ENCODE measurements at places on chromosomes 7 and 10.

DNA sequence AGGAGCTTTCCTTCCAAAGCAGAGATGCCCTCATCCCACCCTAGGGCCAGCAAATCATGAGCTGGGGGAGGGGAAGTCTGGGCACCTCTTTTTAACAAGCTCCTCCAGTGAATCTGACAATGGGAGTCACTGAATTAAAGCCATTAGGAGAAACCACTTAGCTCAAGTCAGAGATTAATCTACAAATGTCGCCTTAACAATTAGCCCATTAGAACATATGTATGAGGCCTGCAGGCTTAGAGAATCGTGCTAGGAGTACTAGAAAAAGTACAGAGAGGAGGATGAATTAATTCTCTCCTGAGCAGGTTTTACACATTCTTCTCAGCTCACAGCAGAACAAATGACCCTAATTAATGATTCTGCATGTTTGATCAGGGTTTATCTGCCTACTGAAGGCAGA, 381.3 kb downstream of the KCNMA1 start:
- no peak for DNase-seq

DNA sequence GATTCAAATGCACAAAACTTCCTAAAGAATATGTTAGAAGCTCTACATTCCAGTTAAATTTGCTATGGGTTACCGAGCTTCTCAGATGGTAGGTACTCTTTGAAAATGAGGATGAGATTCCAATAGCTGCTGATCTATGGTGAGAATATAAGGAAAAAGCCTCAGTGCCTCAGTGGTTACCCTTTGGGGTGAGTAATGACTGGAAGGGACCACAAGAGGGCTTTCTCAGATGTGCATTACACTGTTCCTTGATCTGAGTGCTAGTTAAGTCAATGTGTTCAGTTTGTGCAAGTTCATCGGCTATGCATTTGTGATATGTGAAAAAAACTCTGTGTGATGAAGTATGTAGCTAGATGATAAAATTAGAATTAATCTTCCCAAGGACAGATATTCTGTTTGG, 3.5 kb downstream of the NRCAM start:
- DNase-seq: no peak

DNA sequence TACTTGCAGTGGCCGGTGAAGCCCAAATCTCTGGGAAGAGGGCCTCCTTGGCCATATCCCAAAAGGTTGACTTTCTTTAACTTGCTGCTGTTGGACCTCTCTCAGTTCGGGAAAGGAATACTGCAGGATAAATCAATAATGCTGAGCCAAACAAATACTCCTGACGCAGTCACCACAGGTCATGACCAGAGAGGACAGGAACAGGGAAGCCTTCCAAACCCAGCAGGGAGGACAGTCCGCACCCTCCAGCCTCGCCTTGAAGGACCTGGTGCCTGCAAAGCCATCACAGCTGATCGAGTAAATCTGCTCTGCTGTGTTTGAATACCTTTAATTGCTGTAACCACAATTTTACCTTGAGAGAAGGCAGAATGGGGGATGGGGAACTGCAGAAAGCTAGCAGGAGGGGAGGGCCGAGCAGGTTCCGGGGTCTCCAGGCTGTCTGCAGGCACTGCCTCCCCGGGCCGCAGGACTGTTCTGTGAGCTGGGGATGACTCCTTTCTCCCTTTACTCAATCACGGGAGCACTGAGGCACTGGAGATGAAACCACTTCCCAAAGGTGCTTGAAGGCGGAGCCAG, 20.8 kb upstream of the INSIG1 start:
- DNase-seq: no peak

DNA sequence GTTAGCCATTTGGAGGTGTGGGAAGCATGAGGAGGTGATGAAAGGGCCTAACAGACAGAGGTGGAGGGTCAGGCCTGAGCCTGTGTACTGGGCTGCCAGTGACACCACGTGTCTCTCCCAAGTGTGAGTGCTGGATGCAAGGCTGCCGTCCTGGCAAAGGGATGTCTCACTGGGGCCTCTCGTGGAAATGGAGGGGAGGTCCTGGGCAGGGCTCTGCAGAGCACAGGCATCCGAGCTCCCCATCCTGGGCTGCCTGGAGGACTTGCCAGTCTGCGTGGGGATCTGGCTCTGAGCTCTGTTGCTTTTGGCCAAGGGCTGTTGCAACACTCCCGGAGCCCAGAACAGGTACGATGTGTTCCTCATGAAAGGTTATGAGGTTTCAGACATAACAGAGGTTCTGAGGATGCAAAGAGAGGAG, 77.3 kb downstream of the GRK5 start:
- peak; percentile 65 for DNase-seq

DNA sequence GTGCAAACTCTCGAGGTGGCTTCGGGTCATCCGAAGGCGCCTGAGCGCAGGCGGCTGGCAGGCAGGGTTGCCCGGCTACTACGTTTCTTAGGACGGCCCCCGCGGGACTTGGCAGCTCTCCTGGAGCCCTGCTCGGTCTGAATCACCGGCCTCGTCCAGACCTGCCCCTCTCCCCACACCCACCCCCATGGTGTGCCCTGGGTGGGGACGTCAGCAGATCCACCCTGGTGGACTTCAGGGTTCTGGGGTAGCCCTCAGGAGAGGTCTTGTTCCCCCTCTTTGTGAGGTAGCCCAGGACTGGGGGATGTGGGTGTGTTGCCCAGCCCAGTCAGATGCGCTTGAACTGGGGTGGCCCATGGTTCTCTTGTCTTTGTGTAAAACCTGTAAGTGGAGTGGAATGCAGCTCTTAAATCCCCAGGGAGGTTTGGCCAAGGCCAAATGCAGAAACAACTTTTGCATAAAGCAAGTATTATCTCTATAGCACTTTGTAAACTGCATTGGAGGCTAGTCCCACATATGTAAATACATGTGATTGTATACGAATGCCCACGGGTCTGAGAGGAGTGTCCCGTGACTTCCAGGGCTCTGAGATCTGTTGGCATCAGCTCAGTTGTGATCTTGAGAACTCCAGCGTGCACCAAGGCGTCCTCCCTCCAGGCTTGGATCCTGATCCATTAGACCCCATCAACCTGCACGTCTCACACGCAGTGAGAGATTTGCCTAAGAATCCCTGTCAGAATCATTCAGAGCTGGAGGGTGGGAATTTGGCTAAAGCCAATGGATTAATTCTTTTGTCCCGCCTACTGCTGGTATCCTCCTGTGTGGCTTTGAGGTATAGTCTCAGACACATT, 1.8 kb downstream of the PFKFB3 start:
- DNase-seq: peak; percentile 50

DNA sequence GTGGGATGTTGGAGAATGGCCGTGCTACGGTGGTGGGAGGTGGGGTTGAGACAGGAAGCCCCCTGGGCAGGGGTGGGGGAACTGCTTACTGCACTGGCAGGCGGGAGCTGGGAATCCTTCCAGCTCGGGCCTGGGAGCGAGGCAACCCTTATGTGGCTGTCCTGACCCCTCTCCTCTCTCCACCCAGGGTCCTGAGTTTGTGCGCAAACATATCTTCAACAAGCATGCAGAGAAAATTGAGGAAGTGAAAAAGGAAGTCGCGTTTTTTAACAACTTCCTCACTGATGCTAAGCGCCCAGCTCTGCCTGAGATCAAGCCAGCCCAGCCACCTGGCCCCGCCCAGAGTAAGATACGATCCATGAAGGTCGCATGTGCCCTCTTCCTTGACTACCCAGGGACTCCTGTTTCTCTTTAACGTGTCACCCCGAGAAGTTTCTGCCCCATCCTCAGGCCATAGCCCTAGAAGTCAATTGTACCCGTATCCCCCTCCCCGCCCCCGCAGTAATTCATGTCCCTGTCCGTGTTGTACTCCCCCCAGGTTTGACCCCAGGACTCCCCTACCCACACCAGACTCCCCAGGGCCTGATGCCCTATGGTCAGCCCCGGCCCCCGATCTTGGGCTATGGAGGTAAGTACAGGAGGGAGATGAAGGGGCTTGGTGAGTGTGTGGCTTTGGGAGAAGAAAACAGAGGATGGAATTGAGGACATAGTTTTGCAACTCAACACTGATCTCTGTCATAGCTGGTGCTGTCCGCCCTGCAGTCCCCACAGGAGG, 1.8 kb downstream of the UFSP1 start:
- no peak for DNase-seq

DNA sequence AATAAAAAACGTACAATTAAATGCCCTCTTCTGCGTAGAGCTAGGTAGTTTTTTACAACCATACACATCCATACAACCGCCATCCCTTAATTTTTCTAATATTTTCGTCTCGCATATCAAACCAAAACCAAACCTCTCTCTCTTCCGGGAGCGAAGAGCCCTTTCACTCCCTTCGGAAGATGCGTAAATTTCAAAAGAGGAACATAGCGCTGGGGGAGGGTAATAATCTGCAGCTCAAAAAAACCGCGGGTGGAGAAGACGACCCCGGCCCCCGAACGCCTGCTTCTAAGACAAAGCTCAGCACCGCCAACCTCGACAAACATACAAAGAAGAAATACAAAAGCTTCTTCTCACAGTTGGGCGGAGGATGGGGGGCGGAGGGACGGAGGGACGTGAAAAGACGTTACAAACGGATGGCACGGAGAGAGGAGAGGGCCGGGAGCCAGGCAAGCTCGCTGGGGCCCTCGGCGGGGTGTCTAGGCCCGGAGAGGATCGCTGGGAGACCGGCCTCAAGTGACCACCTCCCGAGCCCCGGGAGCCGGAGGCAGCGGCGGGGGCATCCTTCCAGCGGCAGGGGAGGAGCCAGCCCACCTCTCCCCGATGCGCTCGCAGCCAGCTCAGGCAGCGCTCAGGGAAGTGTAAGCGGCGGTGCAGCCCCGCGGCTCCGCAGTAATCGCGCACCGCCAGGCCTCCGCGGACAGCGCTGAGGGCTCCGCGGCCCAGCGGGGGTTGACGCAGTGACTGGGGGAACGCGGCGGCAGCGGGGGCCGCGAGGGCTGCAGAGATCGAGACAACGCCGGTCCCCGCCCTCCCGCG, 851 bp downstream of the MKRN1 start:
- peak; percentile 87 for DNase-seq

GRCh38 chr10:102283890-102284289, 38.6 kb downstream of the GBF1 start:
- no peak for DNase-seq

GRCh38 chr10:131743190-131744151, 157.3 kb upstream of the PPP2R2D start:
- DNase-seq: peak; percentile 93

- no peak for DNase-seq
Observed at GRCh38 chr7:114671563-114672123, 250.3 kb upstream of the MDFIC start.

GRCh38 chr7:25855854-25856782, 295.9 kb upstream of the NFE2L3 start:
- no peak for DNase-seq

DNA sequence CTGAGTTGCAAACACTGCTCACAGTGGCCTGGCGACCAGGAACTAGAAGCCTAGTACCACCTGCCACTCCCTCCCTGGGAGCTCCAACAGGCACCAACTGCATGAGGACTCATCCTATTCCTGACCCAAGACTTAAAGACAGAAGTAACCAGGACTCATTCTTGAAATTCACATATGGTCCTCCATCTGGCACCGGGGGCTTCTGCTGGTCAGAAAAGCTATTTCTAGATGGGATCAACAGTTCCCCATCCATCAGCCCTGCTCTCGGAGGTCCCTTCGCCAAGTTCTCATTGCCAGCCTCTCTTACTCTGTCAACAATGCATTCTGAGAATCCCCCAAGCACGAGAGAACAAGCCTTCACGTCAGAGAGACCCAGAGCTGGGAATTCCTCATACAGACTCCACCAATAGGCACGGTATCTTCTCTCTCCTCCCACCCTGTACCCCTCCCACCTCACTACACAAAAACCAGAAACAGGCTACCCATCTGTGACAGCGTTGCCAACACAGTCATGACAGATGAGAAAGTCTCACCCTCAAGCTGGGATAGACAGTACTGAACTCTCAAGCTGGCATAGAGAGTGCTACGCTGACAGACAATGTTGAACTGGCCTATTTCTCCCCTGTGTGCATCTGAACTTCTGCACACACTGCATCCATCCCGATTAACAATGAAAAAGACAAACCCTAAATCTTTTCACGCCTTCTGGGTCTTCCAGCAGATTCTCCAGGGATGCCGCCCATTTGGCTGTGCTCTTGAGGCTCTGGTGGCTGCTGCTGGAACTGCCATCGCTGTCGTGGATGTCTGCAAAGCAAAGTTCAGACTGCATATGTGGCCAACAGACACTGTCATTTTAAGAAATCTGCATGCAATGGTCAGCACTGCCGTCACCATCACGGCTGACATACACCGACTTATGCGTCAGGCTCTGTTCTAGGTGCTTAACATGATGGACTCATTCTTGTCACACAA, 15.6 kb downstream of the RGS10 start:
- DNase-seq: peak; percentile 76

GRCh38 chr7:157211690-157212089, 73.0 kb downstream of the UBE3C start:
- DNase-seq: peak; percentile 56

- DNase-seq: no peak
Observed at GRCh38 chr10:132355754-132356153, 23.8 kb downstream of the LRRC27 start.

- DNase-seq: no peak
Observed at GRCh38 chr7:27346531-27347275, 104.1 kb downstream of the EVX1 start.

DNA sequence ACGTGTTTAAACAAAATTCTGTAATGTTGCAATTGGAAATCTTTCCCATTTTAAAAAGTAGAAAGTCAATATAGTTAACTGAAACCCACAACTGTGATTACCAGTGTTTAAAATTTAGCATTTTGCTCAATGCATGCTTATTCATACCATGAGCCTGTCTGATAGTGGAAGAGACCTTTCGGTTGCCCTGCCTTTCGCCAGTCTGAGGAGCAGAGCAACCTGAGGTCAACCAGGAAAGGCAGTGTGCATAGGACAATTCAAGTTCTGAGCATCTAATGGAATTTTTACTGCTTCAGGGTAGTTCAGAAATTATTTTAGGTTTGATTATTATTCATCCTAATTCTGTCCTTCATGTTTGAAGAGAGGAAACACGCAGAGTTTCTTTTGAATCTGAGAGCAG, 100.8 kb downstream of the CUBN start:
- no peak for DNase-seq

DNA sequence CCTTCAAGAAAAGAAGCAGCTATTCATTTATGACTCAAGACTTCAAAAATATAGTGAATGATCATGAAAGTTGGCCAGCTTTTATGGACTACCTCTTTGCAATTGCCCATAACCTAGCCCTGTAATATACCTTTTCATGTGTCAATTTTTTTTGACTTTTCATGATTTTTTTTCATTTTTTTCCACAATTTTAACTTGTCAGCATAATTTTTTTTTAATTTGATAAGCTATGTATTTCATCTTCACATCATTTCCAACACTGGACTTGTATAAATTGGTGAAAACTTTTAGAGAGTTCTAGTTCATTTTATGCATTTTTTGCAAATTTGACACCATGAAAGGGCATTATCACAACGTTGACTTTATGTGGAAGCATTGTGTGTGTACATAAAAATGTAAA, 220.8 kb upstream of the NFE2L3 start:
- no peak for DNase-seq

- no peak for DNase-seq
Observed at GRCh38 chr10:64518456-64518855, 997.3 kb downstream of the REEP3 start.

GRCh38 chr10:90051474-90051873, 350.1 kb downstream of the KIF20B start:
- no peak for DNase-seq

GRCh38 chr7:129778770-129779601, 167.5 kb downstream of the NRF1 start:
- no peak for DNase-seq
